ENCODE measurements at places on chromosomes 3 and 15. TPM values are rescaled to one million over a fixed set of nuclear protein-coding genes. Genes with fewer than 3 reads are reported as not detected.

LRRFIP2 gene
- 34.8 TPM for total RNA-seq

DNA sequence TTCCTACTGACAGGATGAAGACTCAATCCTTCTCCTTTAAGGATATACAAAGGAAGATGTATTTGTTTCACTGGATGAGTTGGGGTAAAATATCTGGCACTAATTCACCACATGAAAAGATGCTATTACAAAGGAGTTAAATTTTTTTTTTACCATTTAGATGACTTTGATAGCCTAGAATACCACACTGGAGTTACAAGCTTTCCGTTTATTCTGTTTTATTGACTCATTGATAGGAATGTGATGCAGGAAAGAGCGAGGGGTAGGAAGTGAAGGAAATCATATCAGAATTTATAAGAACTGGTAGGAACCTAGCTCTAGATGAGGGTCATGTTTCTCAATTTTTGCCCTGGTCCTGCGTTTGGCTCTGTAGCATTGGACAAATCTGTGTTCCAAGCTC is 427.2 kb downstream of the GRM7 start:
- DNase-seq: no peak

AGTR1 gene
- total RNA-seq: not detected

ANO10 gene
- total RNA-seq: 6.9 TPM

DNA sequence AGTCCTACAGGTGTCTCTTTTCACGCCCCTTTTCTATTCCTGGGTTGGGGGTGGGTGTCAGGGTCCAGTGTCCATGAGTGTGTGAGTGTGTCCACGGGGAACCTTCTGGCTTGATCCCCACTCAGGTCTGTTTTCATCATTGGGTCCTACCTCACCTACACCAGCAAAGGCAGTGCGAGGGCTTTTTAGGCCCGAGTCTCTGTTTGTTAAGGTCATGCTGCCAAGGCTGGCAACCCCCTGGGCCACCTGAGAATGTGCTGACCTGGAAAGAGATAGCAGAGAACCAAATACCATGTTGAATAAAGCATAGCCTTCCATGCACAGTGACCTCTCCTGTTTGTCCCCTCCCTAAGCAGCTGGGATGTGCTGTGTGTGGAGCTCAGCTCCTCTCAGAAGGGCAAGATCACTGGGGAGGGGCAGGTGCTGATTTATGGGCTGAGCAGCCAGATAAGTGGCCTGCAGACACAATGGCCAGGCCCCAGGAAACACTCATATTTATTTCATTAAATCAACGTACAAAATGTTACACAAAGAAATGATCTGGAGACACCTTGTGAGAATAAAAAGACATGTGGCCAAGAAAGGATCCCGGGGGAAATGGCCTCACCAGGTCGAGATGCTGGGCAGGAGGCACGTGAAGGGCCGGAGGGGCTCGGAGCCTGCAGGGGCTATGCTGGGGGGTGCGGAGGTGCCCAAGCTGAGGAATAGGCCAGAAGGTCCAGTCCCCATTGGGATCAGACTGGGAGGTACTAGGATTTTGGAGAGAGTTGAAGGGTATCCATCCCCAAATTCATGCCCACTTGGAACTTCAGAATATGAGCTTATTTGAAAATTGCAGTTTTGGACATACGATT is 36.1 kb downstream of the RAB6B start:
- no peak for DNase-seq

DNAH12 gene
- total RNA-seq: 0.19 TPM

DNA sequence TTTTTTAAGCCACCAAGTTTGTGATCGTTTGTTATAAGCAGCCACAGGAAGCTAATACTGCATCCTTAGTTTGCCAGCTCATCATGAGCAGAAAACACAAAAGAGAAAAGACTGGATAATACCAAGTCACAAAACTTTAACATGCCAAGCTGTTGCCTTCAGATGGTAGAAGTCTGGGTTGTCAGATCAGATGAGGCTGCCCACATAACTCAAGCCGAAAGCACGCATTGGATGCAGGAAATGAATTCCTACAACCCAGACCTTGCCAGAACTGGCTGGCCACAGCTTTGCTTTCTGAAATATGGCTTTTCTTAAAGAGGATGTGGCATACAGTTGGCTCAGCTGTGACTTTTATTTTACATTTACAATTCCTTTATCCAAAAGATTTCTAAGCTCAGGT is 118.3 kb upstream of the NEO1 start:
- no peak for DNase-seq

- DNase-seq: no peak
Observed at GRCh38 chr3:172259726-172260248, 188.5 kb downstream of the GHSR start.

NDN gene
- total RNA-seq: not detected

TADA3 gene
- total RNA-seq: 14.7 TPM

DNA sequence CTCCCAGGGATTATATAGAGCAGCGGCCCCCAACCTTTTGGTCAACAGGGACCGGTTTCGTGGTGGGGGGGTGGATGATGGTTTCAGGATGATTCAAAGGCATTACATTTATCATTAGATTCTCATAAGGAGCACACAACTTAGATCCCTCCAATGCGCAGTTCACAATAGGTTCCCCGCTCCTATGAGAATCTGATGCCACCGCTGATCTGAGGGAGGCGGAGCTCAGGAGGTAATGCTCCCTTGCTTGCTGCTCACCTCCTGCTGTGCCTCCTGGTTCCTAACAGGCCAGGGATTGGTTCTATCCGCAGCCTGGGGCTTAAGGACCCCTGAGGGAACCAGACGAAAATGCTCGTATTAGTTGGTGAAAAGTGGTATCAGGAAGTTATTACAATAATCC is 1.3 kb upstream of the HACD2 start:
- DNase-seq: peak; percentile 10

TUSC7 gene
- total RNA-seq: not detected

ZCWPW2 gene
- 0.27 TPM for total RNA-seq

RTP1 gene
- total RNA-seq: not detected

GRCh38 chr3:113211330-113212149 is at the start of gene BOC:
Gene BOC, plus strand, starts transcription at chr3:113211557. Its CDS starts 38,246 bp downstream, at chr3:113249803.
- no peak for DNase-seq

SLC15A2 gene
- 0.69 TPM for total RNA-seq

- no peak for DNase-seq
Observed at GRCh38 chr3:155560594-155560993, 184.3 kb downstream of the PLCH1 start.

CNTN3 gene
- total RNA-seq: not detected

GRCh38 chr3:146221276-146221675 is 29.6 kb downstream of the PLSCR4 start:
- DNase-seq: no peak

- no peak for DNase-seq
Observed at GRCh38 chr3:58010562-58010961, 2.3 kb downstream of the FLNB start.

GRCh38 chr15:64948916-64949315 is 37.2 kb downstream of the ANKDD1A start:
- DNase-seq: no peak

GRCh38 chr3:171309906-171310359 is 150.3 kb downstream of the TNIK start:
- no peak for DNase-seq

PDZRN3 gene
- not detected for total RNA-seq

SLC4A7 gene
- total RNA-seq: 37.0 TPM

CDHR4 gene
- total RNA-seq: 0.17 TPM
